Psoas muscle (tissue), 8 donors: ENCODE measurements at places on chromosomes 12 and 14.

DNA sequence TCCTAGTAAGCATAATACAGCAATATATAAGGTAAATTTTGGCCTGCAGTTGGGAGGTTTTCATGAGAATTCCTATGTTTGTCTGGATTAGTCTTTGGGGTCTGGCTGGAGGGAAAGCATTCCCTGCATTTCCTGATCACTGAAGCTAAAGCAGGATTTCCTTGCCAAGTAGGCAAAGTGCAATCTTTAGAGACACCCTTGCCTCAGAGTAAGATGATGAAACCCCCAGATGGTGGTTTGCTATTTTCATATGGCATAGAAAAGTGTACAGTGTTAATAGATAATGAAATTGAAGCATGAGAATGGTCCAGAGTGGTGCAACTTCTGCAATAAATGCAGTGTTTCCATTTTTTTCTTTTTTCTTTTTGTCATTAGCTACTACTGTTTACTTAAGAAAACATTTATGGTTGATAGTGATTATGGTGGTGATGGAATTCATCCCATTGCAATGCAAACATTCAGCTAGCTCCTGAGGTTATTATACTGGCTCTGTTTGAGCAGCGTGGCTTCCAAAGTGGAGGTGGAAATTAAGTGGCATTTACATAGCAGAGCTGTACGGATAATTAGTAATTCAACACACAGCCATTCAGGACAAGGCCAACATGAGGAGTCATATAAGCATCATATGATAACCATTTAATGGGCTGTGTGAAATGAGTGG lies 276.3 kb downstream of the DUSP6 start:
- DNase-seq = no peak

DNA sequence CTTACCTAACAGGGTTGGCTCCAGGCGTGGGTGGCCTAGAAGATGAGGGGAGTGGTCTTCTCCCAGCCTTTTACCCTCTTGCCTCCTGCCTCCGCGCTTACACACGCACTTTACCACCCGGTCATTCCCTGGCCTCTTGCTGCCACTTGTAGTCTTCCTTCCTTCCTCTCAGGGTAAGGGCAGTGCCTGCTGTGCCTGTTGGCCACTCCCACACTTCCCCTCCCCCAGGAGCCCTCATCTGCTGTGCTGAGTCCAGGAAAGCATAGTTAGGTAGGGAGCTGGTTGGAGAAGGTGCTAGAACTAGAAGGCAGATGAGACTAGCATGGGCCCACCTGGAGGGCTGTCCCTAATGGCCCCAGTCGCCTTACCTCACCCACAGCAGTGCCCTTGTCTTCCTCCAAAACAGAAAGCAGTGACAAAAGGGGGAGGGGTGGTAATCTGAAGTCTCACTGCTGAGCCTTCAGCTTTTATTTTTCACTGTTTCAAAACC lies 54.3 kb upstream of the SRSF5 start:
- DNase-seq = peak; percentile 66

DNA sequence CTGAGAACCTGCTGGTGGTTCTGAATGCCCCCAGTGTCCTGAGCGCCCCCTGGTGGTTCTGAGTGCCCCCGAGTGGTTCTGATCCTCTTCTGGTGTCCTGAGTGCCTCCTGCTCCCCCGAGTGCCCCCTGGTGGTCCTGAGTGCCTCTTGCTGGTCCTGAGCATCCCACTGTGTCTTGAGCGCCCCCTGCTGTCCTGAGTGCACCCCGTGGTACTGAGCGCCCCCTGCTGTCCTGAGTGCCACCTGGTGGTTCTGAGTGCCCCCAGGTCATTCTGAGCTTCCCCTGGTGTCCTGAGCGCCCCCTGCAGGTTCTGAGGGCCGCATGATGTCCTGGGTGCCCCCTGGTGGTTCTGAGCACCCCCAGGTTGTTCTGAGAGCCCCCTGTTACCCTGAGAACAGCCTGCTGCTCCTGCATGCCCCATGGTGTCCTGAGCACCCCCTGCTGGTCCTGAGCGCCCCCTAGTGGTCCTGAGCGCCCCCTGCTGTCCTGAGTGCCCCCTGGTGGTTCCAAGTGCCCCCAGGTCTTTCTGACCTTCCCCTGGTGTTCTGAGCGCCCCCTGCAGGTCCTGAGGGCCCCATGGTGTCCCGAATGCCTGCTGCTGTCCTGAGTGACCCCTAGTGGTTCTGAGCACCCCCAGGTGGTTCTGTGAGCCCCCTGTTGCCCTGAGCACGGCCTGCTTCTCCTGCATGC lies 1165.4 kb downstream of the TMEM121 start:
- peak; percentile 12 for DNase-seq

GRCh38 chr14:31162910-31163649 lies 44.5 kb downstream of the HECTD1 start:
- DNase-seq = no peak

DNA sequence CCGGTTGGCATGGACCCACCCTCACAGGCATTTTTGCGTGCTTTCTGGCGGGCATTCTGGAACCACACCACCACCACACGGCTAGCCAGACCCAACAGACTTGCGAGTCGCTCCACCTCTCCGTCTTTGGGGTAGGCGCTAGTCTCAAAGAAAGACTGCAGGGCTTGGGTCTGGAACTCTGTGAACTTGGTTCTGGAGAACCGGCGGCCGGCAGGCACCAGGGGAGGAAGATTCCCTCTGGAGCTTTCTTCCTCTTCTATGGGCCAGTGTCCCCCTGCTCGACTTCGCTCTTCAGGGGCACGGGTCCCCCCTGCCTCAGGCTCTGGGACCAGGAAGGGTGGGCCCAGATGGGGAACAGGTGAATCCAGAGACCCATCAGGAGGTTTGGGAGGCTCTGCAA lies 26.6 kb downstream of the ZFHX2 start:
- no peak for DNase-seq

GRCh38 chr14:72706485-72706884 lies 187.4 kb downstream of the DPF3 start:
- no peak for DNase-seq

GRCh38 chr14:98382662-98383061 lies 889.3 kb downstream of the BCL11B start:
- no peak for DNase-seq

- DNase-seq = no peak
Measured at GRCh38 chr12:63103494-63104131, 47.4 kb downstream of the AVPR1A start.

GRCh38 chr12:128079446-128079845 lies 187.5 kb upstream of the TMEM132C start:
- no peak for DNase-seq

DNA sequence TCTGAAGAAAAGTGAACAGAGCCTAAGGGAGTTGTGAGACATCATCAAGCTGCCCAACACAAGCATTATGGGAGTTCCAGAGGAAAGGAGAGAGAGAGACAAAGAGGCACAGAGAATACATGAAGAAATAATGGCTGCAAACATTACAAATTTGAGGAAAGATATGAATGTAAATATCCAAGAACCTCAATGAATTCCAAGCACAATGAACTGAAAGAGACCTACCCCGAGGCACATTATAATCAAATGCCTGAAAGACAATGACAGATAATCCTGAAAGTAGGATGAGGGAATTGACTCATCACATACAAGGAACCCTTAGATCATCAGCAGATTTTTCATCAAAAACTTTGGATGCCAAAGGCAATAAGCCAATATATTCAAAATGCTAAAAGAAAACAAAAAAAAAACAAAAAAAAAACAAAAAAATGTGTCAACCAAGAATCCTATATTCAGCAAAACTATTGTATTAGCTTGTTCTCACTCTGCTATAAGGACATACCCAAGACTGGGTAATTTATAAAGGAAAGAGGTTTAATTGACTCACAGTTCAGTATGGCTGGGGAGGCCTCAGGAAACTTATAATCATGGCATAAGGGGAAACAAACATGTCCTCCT lies 37.8 kb downstream of the BCL2L14 start:
- DNase-seq = no peak

DNA sequence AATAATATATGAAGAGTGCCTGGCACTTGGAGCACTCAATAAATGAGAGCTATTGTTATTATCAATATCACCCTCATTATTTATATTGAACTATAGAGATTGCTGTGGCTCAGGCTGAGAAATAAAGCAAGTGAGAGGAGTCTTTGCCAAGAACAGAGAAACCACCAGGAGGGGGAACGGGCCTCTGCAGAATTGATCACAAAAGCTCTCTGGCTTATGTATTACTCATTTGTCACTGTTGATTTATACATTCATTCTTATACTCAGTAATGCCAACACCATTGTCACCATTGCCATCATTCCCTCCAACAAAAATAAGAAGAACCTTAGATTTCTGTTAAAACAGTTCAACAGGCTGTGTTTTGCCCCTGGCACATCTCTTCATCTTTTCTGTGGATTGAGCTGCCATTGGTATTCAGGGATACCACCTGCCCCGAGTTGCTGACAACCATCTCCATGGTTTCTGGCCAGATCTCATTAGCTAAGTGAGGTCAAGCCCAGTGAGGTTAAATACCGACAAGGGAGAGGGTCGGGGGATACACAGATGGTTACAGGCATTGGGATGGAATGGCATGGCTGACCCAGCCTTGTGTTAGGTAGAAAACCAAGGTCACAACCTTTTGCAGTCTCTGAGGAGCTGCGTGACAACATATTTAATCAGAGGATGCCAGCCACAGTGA lies 21.8 kb upstream of the PCNX1 start:
- DNase-seq = no peak

DNA sequence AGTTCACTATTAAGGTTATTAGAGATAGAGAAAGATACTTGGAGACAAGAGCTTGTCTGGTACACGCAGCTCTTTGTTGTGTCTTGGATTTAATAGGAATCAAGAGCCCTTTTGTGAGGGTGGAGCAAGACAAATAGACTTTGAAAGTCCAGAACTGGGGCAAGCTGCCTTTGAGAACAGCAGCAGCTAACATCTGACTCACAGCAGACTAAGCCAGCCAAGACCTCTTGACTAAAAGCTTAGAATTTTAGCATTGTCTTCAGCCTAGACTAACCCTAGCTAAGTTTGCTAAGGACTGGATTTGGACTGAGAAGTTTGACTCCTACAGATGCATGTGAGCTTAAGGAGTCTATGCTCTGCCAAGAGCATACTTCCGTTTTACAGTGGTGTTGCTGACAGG lies 201.9 kb upstream of the RBM19 start:
- no peak for DNase-seq

DNA sequence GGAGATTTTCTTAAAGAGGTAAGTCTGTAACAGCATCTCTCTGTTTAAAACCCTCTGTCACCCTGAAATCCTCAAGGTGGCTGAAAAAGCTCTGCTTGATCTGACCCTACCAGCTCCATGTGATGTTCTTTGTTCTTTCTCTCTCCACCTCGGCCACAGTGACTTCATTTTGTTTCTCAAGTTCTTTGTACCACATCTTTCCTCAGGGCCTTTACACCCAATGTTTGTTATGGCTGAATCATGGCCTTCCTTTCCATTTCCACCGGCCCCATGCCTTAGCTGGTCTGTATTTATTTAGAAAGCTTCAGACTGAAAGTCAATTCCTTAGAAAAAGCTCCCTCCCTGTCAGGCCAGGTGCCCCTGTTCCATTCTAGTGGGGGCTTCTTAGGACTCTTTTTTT lies 431.2 kb downstream of the NAV3 start:
- no peak for DNase-seq

DNA sequence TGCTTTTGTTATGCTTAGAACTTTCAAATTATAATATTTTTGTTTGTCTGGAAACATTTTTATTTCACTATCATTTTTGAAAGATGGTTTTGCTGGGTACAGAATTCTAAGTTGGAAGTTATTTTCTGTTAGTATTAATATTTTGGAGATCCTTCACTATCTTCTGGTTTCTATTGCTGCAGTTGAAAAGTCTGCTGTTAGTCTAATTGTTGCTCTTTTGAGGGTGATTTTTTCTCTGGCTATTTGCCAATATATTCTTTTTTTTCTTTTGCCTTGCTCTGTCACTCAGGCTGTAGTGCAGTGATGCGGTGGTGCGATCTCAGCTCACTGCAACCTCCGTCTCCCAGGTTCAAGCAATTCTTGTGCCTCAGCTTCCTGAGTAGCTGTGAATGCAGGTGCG lies 28.2 kb upstream of the ARID2 start:
- DNase-seq = no peak

DNA sequence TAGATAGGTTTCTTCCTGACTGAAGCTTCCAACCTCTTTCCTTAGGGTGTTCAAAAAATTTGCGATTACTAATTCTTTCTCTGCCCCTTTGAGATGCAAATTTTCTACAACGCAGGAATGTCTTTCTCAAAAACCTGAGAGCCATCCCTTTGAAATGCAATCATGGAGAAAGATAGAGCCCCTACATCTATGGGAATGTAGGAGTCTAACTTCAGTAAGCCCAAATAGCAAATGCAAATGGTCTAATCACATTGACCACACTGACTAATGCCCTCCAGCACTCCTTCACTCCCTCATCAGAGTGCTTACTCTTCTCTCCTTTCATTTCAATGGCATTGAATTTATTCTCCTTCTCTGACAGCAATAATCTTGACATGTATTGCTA lies 107.1 kb downstream of the SLC6A15 start:
- DNase-seq = no peak

DNA sequence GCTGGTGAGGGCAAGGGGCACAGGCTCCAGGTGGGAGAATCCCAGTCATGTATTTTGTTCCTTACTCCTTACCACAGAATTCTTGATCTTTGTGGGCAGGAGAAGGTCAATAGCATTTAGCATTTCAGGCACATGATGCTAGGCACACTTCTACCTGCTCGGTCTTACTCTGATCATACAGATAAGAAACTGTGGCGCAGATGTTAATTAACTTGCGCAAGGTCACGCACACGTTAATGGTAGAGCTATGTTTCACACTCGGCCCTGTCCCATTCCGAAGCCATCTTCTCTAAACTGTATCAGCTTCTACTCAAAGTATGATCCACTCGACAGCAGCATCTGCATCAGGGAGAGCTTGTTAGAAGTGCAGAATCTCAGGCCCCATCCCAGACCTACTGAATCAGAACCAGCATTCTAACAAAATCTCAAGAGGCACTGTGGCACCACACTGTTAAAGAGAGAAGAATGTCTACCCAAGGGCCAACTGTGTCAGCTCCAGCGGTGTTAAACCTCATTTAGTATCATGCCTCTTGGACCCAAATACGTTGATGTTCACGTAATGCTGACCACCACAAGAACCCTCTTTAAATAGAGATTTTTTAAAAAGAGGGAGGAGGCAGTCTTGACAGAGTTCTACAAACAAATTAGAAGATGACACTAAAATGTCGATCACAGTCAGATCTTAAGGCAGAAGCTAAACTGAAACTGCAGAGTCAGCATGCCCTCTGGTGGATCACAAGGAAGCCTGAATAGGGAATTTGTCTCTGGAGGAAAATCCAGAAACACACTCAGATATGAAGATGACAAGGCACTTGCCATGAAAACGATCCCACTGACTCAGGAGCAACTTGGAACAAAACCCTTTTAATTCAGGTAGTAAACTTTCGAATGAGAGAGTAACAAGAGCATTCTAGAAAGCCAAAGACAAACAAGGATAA lies 7.3 kb downstream of the STXBP6 start:
- DNase-seq = no peak

DNA sequence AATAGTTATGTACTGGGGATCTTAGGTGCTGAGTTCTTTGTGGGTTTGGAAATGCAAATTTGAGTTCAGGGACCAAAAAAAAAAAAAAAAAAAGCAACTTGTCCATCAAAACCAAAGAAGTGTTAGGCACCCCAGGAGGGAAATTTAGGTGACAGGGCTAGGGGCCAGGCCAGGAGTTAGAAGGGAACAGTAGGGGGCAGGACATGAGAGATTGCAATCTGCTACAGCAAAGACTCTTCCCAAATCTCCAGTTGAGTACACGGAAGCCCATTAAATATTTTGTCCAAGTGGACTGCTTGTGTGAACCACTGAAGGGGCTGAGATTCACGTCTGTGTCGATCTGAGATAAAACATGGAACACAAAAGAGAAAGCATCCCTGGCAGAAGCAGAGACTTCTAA lies 52.8 kb downstream of the TSPAN19 start:
- no peak for DNase-seq

- DNase-seq = peak; percentile 18
Measured at GRCh38 chr12:62210422-62210821, 49.8 kb upstream of the USP15 start.
